Cortex of kidney (tissue), 1 donor: ENCODE measurements at places on chromosomes 6 and 20.

- DNase-seq, result no peak
Observed at GRCh38 chr6:55578537-55579363, at the start of gene HMGCLL1. Gene HMGCLL1, minus strand, starts transcription at chr6:55579192. Its CDS starts 137 bp downstream, at chr6:55579055.

DNA sequence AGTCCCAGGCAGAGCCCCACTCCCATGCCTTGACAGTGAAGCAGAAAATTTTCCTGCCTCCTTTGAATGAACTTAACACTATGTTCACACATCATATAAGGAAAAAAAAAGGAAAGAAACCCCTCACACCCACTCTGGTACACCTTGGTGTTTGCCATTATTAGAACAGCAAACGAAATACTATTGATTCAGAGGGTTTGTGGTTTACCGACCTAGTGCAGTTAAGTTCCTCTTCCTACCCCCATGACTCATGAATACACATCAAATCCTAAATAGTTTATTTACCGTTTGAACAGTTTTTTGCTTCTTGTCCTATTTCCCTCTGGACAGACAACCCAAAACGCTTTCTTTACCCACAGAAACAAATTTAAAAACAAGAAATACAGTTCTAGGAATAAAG, 237.7 kb downstream of the FOXA2 start:
- DNase-seq, result no peak

DNA sequence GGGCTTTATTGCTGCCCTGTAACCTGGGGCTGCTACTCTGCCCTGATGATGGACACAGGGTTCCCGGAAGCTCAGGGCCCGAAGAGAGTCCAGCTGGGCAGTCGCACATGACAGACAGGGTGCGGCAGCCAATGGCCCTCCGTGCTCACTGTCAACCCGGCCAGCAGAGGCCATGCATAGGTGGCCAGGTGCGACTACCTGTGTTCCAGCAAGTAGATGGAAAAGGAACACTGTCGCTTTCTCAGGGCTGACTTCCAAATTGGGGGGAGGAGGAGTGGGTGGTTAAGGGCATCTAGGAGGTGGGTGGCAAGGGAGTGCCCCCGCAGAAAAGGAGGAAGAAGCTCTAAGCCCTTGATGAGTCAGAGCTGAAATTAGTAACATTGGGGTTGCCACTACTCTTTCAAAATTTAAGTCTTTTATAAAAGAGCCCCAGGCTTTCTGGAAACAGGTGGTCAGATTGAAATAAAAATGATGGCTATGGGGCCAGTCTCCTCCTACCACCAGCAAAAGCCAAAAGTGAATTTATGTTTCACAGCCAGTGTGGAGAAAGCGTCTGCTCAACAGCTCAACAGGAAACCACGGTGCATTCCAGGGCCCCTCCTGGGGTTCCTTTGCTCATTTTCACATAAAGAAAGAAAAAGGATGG, 2.3 kb upstream of the RAMACL start:
- DNase-seq, result no peak

- DNase-seq, result no peak
Observed at GRCh38 chr6:70051197-70052124, 185.1 kb downstream of the COL19A1 start.

DNA sequence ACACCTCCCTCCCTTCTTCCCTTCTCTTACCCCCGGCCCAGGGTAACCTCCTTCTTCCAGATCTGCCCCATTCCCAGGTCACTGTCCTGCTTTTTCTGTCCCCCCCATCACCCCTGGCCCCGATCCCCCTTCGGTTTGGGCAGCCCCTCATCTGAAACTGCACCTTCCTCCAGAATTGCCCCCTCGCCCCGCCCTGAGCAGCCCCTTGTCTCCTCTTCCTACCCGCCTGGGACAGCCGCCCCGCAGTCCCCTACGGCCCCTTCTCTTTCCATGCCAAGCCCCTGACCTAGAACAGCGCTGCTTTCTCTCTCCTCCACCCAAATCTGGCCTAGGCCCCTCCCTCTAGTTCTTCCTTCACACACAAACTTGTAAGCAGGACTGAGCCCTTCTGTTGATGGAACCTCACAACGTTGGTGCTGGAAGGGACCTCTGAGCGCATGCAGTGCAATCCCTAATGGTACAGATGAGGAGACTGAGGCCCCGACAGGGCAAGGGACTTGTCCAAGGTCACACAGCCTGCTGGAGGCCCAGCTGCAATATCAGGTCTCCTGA, 630 bp downstream of the PPP2R5D start:
- no peak for DNase-seq

DNA sequence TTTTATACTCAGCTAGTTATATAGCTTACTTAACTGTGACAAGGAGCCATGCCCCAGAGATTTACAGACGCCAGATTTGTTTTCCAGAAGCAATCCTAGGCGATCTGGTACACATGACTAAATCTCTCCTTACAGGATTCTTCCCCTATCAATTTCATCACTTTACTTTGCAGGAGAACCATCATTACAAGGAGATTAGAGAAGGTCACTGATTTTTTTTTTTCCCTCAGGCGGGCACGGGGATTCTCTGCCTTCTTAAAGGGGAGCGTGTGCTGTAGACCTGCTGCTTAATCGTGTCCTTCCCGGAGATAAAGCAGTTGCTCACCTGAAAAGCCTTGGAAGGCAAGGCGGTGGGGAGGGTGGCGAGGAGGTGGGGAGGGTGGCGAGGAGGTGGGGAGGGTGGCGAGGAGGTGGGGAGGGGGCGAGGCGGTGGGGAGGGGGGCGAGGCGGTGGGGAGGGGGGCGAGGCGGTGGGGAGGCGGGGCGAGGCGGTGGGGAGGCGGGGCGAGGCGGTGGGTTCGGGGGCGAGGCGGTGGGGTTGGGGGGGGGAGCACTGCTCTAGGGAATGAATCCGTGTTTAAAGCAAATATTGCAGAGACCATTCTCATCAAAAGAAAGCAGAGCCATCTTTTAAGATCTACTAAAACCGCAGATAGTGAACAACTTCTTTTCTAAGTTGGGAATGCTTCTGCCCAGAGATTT, 14.3 kb upstream of the MRAP2 start:
- DNase-seq, result no peak
